NCI-H1048 (cell line): ENCODE measurements at places on chromosomes 11 and 22.

DNA sequence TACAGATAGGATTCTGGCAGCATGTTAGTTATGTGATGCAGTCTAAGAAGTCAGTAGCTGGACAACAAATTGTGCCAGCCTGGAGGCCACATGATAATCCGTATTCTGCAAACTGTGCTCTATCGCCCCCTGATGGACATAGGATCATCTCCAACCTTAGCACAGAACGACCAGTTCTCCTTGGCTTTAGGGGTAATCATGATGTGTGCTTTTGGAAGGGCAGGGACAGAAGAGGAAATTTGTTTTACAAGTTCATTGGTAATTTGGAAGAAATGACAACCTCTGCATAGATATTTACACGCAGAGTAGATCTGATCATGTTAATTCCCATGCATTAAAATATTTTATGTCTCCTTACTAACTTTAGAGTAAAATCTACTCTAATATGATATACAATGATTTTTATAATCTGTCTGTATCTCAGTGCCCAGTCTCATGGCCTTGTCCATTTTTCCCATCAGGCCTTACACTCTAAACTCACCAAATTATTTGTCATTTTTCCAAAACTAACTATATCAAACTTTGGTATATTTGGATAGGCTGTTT lies 12.1 kb downstream of the OR10D3 start:
- DNase-seq = no peak

DNA sequence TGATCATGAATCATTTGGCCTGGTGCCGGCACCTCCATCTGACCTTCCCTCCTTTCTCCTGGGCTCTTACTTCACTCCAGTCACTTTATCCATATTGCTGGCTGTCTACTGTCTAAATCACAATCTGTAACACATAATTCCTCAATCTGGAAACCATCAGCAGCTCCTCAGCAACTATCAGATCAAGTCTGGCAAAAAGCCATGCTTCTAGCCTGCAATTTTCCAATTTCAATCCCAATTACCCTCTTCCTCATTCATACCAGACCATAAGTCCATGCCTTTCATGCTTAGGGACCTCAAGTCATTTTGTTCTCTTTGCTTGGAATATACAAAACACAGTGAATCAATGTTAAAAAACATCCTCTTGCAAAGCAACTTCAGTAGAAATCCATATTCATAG lies 882.8 kb upstream of the ANO3 start:
- DNase-seq = no peak

- no peak for DNase-seq
Observed at GRCh38 chr11:11215944-11216343, 137.1 kb downstream of the CSNK2A3 start.

GRCh38 chr22:35582861-35583670 lies 34.1 kb downstream of the MB start:
- DNase-seq = peak; percentile 7

- no peak for DNase-seq
Observed at GRCh38 chr11:95716266-95716665, 73.3 kb downstream of the FAM76B start.

- DNase-seq = no peak
Observed at GRCh38 chr11:64244966-64245365, 1.8 kb downstream of the PPP1R14B start.

- DNase-seq = no peak
Observed at GRCh38 chr11:69373251-69373635, 79.3 kb downstream of the MYEOV start.

DNA sequence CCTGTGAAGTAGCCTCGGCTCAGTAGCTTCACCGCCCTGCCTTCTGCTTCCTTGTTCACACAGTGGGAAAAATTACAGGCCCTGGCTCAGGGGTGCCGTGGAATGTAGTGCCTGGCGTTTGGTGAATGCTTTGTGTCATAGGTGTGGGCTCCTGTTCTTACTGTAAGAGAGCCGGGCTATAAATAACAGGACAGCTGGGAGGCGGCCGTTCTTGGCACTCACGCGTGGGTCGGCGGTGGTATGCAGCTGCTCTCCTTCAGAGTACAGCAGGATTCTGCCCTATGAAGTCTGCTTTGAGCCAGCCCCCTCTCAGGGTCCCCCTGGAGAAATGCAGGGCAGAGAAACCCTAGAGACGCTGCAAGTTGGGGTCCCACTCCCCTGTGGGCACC lies 84.2 kb downstream of the CTTN start:
- no peak for DNase-seq

- no peak for DNase-seq
Observed at GRCh38 chr22:28608546-28608945, 71.1 kb downstream of the TTC28 start.

- DNase-seq = no peak
Observed at GRCh38 chr11:120936356-120936755, 87.5 kb upstream of the TBCEL start.
